ENCODE measurements at places on chromosomes 7 and 10.

GRCh38 chr7:120742372-120742771 is 115.6 kb downstream of the TSPAN12 start:
- DNase-seq: no peak

DNA sequence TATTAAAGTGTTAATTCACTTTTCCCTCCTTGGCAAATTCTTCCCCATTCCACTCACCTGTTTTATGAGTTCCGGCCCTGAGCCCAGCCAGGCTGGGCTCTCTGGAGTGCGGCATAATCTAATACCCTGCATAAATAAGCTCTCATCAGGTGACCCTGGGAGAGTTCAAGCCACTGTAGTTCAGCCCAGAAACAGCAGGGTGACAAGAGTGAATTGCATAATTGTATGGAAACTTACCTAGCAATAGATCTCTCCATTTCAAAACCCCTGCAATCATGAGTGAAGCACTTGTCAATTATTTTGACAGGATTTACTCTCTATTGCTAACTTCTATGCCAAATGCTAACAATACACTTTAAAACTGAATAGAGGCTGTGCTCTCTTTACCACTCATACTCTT is 94.7 kb downstream of the OSBPL3 start:
- DNase-seq: no peak

GRCh38 chr7:106775552-106775936 is 89.5 kb upstream of the PIK3CG start:
- no peak for DNase-seq

GRCh38 chr7:50141131-50141530 is 48.1 kb upstream of the ZPBP start:
- DNase-seq: no peak

Measured in hematopoietic multipotent progenitor cell treated with erythropoietin and hydrocortisone succinate and interleukin-3 and kit ligand, for 15 days (in vitro differentiated cells).